ENCODE measurements at places on chromosomes 4 and X.

GRCh38 chrX:147733369-147733768 is 178.3 kb upstream of the FMR1 start:
- no peak for DNase-seq

GRCh38 chr4:142243255-142243654 is 602.8 kb downstream of the INPP4B start:
- DNase-seq: no peak

- no peak for DNase-seq
Measured at GRCh38 chr4:148004228-148004857, 272.5 kb downstream of the ARHGAP10 start.

- DNase-seq: no peak
Measured at GRCh38 chrX:44927398-44927797, 54.4 kb downstream of the KDM6A start.

- no peak for DNase-seq
Measured at GRCh38 chr4:4656977-4657376, 115.1 kb upstream of the STX18 start.

- no peak for DNase-seq
Measured at GRCh38 chrX:133412246-133412645, 3.0 kb downstream of the GPC4 start.

- no peak for DNase-seq
Measured at GRCh38 chrX:17656035-17656418, 81.3 kb upstream of the SCML1 start.

- no peak for DNase-seq
Measured at GRCh38 chrX:37350034-37350365, 836 bp downstream of the PRRG1 start.

GRCh38 chr4:94978904-94979303 is 221.1 kb downstream of the BMPR1B start:
- no peak for DNase-seq

DNA sequence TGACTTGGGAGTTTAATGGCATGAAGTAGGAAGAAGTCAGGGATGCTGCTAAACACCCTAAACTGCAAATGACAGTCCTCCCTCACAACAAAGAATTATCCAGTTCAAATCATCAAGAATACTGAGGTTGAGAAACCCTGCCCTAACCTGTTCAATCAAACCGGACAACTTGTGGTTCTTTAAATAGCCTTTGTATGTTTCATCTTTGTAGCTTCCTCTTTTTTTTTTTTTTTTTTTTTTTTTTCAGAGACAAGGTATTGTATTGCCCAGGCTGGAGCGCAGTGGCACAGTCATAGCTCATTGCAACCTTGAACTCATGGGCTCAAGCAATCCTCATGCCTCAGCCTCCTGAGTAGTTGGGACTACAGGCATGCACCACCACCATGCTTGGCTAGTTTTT is 52.5 kb upstream of the TTC29 start:
- DNase-seq: no peak

GRCh38 chr4:2126309-2127043 is 67.3 kb downstream of the NAT8L start:
- DNase-seq: no peak

DNA sequence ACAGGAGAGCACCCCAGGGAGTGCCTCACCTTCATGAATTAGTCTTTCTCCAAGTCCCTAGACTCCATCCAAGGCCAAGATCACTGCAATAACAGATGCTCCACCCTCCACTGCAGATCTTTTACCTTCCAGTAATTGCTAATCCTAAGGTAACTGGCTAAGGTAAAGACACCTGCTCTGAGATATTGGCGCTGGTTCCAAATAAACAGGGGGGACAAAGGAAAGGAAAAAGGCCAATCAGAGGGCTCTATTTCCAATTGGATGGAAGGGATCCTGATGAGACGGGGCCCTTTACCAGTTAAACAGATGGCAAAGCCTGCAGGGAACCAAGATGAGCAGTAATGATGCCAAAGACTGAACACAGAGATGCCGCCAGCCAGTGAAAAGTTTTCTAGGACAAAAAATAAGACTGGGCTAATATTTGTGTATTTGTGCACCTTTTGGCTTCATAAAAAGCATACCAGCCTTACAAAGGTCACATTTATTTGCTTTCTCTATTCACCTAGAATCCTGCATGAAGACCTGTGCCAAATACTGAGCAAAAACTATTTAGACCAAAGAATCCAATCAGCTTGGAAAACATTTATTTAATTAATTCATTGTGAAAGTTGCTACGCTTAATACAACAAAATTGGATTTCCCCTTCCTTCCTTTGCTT is 148.5 kb downstream of the PPP3CA start:
- DNase-seq: no peak

DNA sequence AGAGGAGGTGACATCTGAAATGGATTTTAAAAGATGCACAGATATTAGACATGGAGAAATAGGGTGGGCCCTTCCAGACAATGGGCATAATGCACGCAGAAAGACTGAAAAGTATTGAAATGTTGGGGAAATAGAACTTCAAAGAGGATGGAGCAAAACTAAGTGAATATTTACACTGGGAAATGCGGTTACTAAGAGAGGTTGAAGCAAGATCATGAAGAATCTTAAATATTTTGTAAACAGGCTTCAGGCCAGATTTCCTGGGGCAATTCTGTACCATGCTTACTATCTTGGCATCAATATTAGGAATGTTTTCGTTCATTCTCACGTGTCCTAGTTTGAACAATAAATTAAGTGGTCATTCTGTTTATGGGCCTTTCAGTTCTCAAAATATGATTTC is 216.3 kb downstream of the ADAMTS3 start:
- no peak for DNase-seq

- no peak for DNase-seq
Measured at GRCh38 chr4:26751838-26752237, 108.8 kb upstream of the STIM2 start.

GRCh38 chrX:119134466-119134865 is 6.9 kb upstream of the KIAA1210 start:
- DNase-seq: no peak

DNA sequence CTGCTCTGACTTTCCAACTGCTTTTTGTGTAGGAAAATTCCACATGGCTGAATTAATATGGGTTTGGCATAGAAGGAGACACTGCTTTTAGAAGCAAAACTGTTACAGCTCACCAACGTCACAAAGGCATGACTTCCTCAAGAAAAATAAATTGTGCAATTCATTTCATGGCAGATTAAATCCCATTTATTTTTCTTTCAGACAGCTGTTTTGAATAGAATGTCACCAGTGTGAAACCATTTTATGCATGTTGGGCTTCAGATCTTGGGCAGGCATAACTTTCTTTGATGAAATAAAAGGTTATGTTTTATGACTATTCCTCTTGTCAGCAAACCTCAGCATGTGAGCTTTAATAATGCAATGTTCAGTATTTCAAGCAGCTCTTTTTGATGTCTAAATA is 542.8 kb downstream of the GALNTL6 start:
- no peak for DNase-seq

- DNase-seq: no peak
Measured at GRCh38 chr4:140212646-140213045, 58.7 kb upstream of the MAML3 start.

DNA sequence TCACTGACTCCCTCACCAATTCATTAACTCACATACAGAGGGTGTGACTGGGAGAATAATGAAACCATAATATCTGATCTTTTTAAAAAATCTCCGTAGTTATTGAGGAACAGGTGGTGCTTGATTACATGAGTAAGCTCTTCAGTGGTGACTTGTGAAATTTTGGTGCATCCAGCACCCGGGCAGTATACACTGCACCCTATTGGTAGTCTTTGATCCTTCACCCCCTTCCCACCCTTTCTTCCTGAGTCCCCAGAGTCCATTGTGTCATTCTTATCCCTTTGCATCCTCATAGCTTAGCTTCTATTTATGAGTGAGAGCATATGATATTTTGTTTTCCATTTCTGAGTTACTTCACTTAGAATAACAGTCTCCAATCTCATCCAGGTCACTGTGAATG is 1143.8 kb downstream of the PCDH19 start:
- no peak for DNase-seq

DNA sequence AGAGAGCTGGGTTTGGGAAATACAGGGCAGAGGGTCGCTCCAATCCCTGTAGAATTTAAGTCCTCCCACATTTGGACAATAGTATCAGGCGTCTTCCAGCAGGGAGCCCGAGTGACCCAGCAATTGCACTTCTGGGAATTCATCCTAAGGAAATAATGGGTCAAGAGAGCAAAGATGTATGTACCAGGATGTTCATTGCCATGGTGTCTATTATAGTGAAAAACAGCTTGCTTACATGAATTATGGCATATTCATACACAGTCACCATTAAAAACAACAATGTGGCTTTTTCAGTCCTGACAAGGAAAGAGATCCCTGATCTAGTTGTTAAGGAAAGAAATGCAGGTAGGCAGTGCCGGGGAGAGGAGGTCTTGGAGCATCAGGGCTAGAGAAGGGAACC is 167.7 kb downstream of the PJA1 start:
- no peak for DNase-seq

GRCh38 chrX:120736989-120737388 is 107.1 kb upstream of the C1GALT1C1 start:
- DNase-seq: no peak

GRCh38 chrX:136159611-136160025 is 12.3 kb downstream of the FHL1 start:
- DNase-seq: no peak

DNA sequence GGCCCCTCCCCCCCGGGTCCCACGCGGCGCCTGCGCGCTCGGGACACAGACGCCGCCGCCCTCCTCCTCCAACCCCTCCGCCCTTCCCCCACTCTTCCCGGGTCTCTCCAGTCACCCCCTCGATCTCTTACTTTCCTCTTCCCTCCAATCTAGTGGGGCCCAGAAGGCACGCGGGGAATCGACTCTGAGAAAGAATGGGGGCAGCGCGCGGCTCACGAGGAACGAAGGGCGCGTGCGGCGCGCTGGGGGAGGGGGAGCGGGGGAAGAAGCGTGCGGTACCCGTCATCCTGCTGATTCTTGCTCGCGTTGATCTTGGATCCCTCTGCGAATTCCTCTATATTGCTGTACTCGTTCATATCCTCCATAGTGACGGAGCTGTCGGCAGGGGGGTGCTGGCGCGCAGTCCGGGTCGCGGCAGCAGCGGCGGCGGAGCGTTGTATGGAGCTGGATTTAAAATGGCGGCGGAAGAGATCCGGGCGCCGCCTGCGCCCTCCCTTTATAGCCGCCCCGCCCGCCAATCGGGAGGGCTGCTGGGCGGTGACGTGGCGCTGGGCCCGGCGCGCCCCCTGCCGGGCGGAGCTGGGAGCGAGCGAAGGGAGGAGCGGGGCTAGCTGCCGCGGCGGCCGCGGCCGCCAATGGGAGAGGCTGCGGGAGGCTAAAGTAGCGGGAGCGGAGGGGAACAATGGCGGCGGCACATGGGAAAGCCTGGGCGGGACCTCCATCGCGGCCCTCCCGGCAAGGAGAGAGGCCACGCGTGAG is 1.1 kb downstream of the HNRNPDL start:
- peak; percentile 91 for DNase-seq

GRCh38 chr4:88333741-88334405 is 44.8 kb upstream of the HERC6 start:
- no peak for DNase-seq

GRCh38 chr4:86307432-86307831 is 52.4 kb downstream of the MAPK10 start:
- DNase-seq: no peak

GRCh38 chr4:6763330-6763851 is 19.1 kb upstream of the KIAA0232 start:
- DNase-seq: no peak

- DNase-seq: no peak
Measured at GRCh38 chr4:104964410-104965175, 182.1 kb upstream of the TET2 start.

DNA sequence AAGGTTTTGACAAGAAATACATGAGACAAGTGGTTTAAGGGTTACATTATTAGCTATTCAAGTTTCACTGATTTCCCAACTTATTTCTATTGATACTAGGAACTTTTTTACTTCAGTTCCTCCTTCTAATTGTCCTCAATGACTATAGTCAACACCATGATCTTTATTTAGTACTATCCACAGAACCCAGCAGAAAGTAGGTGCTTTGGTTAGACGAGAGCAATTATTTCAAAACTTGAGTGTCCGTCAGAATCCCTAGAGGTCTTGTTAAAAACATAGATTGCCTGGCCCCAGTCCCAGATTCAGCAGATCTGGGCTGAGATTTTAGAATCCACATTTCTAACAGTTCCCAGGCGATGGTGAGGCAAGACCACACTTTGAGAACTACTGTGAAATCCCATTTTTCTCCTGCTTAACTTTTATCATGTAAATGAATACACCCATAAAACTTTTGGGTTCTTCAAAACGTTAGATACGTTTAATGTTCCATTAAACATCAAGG is 17.9 kb downstream of the EXOC1 start:
- DNase-seq: no peak

DNA sequence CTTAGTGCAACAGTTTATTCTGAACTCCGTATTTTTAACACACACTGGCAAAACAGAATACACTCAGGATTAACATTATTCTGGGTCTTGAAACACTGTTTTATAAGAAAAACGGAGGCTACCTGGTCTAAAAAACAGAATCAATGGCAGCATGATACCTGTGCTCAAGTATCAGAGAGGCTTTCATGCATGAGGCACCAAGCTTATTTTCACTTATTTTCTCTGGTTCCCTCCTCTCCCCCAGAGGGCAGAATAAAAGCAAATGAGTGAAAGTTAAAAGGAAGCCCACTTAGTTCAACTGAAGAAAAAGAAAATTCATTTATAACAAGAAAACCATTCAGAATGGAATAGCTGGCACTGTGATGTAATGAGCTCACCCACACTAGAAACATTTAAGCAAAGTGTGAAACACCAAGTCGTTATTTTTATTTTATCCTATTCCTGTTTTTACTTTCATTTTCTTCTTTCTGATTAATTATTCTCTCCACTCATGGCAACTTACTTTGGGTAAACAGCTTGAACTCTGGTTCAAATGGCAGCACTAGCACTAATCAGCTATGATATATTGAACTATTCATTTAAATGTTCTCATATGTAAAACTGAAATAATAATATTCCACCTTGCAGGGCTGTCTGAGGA is 211.8 kb downstream of the PPP3CA start:
- no peak for DNase-seq

DNA sequence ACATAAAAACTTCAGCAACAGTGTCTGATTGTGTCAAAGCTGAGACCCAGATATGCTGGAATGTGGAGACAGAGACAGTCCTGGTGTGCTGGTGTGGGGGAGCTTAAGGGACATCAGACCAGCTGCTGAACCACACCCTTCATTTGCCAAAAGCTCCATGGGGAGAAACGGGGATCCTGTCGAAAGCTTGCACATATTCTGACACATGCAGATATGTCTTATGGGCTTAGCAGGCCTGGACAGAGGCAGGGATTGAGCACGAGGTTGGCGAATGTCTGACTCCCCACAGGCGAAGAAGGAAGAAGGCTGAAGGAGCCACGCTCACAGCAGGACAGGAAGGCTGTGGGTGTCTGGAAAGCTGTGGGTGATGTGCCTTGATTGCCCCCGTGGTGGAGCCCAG is 72.1 kb upstream of the ACSL1 start:
- DNase-seq: no peak

- no peak for DNase-seq
Measured at GRCh38 chrX:118480172-118480571, 15.4 kb upstream of the DOCK11 start.

DNA sequence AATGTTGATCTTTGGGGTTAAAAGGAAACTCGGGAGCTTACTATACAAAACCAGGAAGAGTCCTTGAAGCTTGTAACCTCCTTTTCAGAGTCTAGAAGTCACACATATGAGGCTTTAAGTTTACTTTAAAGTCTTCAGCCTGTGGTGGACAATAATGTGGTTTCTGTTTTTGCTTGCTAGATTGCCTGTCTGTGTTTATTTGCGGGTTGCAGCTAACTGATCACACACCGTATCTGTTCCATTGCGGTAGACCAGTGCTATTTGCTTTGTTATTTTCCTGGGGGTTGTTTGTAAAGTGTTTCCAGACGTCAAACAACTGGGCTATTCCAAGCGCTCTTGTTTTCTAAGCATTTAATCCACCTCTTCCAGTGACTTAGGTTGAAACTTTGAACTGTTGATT is 143.0 kb upstream of the GYPA start:
- DNase-seq: no peak
